Right cardiac atrium (tissue), 5 donors: ENCODE measurements at places on chromosomes 12 and 14. TPM values are rescaled to one million over a fixed set of nuclear protein-coding genes. Genes with fewer than 3 reads are reported as not detected.

The TAS2R46 gene
- polyA plus RNA-seq, result not detected

The HOXC6 gene
- polyA plus RNA-seq, result 0.48 TPM

The E2F7 gene
- 0.09 TPM for polyA plus RNA-seq

The ENDOU gene
- polyA plus RNA-seq, result 0.45 TPM

The EPYC gene
- 0.09 TPM for polyA plus RNA-seq

The NPC2 gene
- 170 TPM for polyA plus RNA-seq

The AICDA gene
- not detected for polyA plus RNA-seq

The RNASE3 gene
- polyA plus RNA-seq, result 0.14 TPM

The KRT72 gene
- polyA plus RNA-seq, result not detected

The DNAJC22 gene
- polyA plus RNA-seq, result 0.09 TPM

The KRT71 gene
- not detected for polyA plus RNA-seq

The KLRC1 gene
- polyA plus RNA-seq, result 0.23 TPM

The CFAP251 gene
- 0.54 TPM for polyA plus RNA-seq

The ARL1 gene
- polyA plus RNA-seq, result 45.7 TPM

The MYH6 gene
- polyA plus RNA-seq, result 11,120 TPM

The C14orf39 gene
- not detected for polyA plus RNA-seq

The CCDC196 gene
- polyA plus RNA-seq, result not detected

The RPS6KL1 gene
- 10.5 TPM for polyA plus RNA-seq

The CHGA gene
- polyA plus RNA-seq, result 0.16 TPM

The SMARCC2 gene
- polyA plus RNA-seq, result 28.6 TPM

The SCNN1A gene
- 0.23 TPM for polyA plus RNA-seq

The TPPP2 gene
- polyA plus RNA-seq, result 0.43 TPM
